Hepatic stellate cell (primary cell): ENCODE measurements at places on chromosomes 4 and X.

DNA sequence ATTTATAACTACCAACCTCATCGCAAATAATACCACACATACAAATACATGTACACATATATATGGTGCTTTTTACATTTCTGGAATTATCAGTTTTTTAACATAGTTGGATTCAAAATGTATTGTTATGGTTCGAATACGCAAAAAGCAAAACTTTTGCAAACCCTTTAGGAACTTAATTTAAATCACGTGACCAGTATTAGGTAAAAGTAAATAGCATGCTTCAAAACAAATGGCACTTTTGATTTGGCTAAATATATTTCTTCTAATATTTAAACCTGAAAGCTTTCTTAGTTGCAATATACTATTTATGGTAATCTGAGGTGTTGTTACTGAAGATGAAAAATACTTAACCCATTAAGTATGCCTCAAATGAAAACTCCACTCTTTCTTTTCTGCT is 341.4 kb downstream of the C4orf33 start:
- no peak for DNase-seq

DNA sequence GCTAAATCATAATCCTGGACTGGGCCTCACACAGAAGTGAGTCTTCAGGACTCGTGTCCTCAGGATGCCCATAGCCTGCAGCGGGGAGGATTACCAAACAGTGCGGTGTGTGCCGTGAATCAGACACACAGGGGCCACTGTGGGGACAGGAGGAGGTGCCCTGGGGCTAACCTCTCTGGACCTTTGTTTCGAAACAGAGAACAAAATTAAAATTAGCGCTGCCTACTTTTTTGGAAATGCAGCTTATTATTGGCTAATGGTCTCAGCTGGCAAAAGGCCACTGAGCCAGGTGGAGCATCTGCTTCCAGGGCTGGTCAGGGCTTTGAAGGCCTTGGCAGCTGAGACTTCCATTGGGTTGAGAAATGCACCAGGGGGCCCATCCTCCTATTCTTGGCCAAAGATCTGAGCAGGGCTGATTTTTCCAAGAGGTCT is 236.2 kb downstream of the EVC2 start:
- DNase-seq: no peak

GRCh38 chrX:23554304-23554703 is 113.0 kb upstream of the PRDX4 start:
- DNase-seq: no peak

GRCh38 chrX:82848111-82848510 is 660.0 kb upstream of the POU3F4 start:
- no peak for DNase-seq

- DNase-seq: no peak
Observed at GRCh38 chrX:136021160-136021559, 35.9 kb downstream of the SLC9A6 start.

DNA sequence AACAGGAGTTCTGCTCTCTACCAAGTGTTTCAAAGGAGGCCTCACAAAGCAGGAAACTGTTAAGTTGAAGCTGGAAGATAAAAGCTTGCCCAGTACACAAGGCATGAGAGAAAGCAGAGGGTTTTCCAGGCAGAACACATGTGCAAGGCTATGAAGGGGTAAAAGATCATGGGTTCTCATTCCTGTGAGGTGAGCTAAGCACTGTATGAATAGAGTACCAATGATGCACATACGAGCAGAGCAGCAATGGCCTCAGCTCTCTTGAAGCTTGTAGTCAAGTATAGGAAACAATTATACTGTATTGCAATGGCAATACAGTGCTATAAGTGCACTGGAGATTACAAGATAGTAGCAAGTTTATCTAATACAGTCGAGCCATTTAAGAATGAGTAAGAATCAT is 18.0 kb downstream of the TTC29 start:
- DNase-seq: no peak
